ENCODE measurements at places on chromosomes 2 and 18. TPM values are rescaled to one million over a fixed set of nuclear protein-coding genes. Genes with fewer than 3 reads are reported as not detected.

Gene ERBB4
- not detected for total RNA-seq

DNA sequence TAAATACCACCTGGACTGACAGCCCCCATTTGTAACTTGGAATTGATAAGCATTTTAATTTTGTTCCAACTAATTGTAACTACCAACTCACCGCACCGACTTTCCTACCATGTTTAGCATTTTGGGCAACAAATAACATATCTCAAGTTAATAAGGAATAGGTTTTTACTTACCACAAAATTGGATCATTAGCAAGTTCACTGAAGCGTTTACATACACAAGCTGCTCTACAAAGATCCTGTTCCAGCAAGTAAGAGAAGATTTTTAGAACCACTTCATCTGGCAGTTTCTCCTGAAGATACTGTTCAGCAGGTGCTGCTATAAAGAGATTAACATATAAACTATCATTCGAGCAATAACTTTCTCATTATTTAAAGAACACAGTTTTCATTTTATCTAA, 55.7 kb downstream of the MSH6 start:
- peaks cover 32% of the 10 kb centered on the region for H3K36me3 ChIP-seq
- peaks cover 16% of the 10 kb centered on the region for H3K4me1 ChIP-seq
- DNase-seq: no peak

- H3K36me3 ChIP-seq: peaks cover 12% of the 10 kb centered on the region
- peak overlapping the region; percentile 97 for H3K27ac ChIP-seq
- DNase-seq: no peak
- H3K4me3 ChIP-seq: peak overlapping the region; percentile 87
- peaks cover 33% of the 10 kb centered on the region for H3K4me1 ChIP-seq
- H3K27me3 ChIP-seq: peaks cover 8% of the 10 kb centered on the region
These were observed 688 bp upstream of the WDR33 start for GRCh38 chr2:127811397-127812321.

DNA sequence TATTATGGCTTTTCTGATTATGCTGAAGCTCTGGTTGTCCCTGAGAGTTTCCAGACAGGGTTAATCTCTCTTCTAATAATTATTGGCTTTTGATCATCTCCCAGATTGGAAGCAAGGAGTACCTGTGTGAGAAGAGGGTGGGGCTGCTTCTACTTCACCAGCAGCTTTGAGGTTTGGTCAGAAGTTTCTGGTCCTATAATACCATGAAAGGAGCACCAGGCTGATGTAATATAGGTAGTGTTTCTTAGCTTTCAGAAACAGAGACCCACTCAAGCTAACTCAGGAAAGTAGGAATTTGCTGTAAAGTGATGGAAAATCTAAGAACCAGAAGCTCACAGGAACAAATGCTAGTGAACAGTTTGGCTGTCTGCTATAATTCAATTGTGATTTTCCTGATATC, 57.6 kb downstream of the SGPP2 start:
- no peak overlapping the region for H3K27ac ChIP-seq
- H3K4me3 ChIP-seq: no peak overlapping the region

- no peaks in the 10 kb centered on the region for H3K27me3 ChIP-seq
- no peak for DNase-seq
- no peak overlapping the region for H3K4me3 ChIP-seq
- H3K27ac ChIP-seq: no peak overlapping the region
These were observed 70.6 kb downstream of the RPE start for GRCh38 chr2:210072922-210073509.

DNA sequence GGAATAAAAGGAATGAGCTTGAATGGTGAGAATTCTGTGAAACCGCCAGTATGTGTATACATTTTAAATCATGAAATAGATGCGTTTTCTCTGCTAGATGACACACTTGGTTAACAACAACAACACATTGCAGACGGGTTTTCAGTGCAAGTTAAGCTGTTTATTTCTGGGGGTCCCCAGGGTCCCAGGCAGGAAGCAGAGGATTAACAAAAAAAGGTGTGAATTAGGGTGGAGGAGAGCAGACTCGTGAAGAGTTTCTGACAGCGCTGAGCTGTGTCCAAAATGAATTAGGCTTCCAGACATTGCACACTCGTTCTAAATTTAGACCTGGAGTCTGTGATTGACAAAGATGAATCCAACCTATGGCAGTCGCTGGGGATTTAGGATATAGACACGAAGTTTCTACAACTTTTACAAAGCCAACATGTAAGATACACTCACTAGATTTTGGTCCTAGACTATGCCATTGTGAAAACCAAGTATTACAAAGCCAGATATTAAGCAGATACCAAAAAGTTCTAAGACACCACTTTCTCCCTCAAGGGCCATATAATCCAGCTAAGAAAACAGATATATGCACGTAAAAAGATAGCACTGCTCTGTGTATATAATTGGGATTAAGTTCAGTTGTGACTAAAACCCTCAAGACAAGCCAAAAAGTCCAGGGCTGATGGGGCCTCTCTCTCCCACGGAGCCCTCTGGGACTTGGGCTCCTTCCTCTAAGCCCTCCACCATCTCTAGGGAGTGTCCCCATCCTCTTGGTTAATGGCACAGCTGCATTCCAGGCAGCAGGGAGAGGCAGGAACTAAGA, 120.2 kb downstream of the ACAA2 start:
- no peak overlapping the region for H3K27ac ChIP-seq
- peaks cover 8% of the 10 kb centered on the region for H3K27me3 ChIP-seq
- DNase-seq: no peak
- H3K36me3 ChIP-seq: no peaks in the 10 kb centered on the region

DNA sequence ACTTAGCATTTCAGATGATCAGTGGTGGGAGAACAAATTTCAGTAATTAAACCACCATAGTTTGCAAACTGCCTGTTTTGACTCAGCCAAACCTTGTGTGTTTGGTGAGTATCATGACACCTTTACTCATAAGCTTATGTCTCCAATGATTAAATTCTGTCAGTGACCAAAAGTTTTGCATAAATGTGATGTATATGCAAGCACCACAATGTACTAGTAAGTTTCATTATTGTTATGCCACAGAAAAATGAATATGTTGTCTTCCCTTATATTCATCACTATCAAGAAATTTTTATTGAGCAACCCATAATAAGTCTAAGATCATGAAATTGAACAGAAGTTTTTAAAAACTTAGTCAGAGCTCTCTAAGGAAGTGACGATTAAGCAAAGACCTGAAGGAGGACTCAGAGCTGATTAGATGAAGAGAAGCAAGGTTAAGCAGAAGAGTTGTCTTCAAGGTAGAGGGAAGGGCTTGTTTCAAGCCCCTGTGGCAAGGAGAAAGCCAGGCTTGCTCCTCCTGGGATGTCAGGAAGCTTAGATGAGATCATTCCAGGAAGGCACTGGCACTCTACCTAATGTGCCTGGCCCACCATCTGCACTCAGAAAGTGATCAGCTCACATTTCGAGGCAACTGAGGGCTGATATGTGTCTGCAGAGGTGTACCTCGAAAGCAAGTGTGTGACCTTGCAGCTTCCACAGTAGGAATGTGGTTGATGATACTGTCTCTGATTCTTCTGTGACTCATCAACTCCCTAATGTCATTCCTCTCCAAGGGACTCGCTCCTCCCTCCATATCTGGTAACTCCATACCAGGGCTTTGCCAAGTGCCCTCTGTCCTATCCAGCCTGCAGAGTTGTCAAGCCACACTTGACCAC, 54.7 kb downstream of the KCTD18 start:
- no peak overlapping the region for H3K4me3 ChIP-seq
- H3K4me1 ChIP-seq: peaks cover 24% of the 10 kb centered on the region
- no peaks in the 10 kb centered on the region for H3K27me3 ChIP-seq
- peak overlapping the region; percentile 32 for H3K27ac ChIP-seq
- DNase-seq: no peak

DNA sequence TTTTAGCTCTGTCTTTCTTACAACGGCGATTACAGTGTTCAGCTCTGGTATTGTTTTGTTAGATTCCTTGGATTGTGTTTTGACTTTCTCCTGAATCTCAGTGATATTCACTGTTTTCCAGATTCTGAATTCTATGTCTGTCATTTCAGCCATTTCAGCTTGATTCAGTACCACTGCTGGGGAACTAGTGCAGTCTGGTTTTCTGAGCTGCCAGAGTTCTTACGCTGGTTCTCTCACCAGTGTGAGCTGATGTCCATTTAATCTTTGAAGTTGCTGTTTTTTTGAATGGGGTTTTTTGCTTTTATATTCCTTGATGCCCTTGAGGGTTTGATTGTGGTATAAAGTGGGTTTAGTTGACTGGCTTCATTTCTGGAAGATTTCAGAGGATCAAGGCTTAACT, 37.4 kb upstream of the THUMPD2 start:
- DNase-seq: no peak
- no peak overlapping the region for H3K4me3 ChIP-seq
- no peak overlapping the region for H3K27ac ChIP-seq
- H3K36me3 ChIP-seq: no peaks in the 10 kb centered on the region

DNA sequence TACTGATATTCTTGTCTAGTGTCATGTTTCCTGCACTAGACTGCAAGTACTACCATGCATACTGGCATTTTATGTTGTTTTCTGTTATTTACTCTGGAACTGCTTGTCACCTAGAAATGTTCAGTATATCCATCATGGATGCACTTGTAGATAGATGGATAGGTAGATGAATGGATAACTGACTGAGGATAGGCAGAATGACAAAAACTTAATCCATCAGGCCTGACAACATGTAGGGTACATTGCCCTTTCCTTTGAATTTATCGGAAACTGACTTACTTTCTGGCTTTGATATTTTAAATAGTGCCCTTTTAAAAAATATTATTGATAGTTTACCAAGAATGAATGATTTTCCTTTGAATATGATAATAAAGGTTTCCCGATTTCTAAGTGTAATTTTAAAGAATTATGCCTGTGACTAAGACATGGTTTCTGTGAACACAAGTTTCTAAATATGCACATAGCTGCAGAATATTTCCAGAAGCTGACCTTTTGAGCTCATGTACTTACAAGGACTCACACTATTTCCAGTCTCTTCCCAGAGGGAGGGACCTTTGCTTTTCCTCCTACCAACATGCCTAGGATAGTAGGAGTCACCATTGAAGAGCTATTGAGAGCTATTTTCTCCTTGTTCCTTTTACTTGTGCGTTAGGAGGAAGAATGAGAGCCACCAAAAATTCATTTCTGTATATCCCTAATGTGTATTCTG, 81.3 kb downstream of the ANKRD12 start:
- peaks cover 6% of the 10 kb centered on the region for H3K4me1 ChIP-seq
- H3K36me3 ChIP-seq: peaks cover 67% of the 10 kb centered on the region
- H3K27me3 ChIP-seq: no peaks in the 10 kb centered on the region
- no peak overlapping the region for H3K27ac ChIP-seq
- no peak for DNase-seq
